ENCODE measurements at places on chromosomes 7 and 10. TPM values are rescaled to one million over a fixed set of nuclear protein-coding genes. Genes with fewer than 3 reads are reported as not detected.

Gene LRIT1
- total RNA-seq, result not detected

Gene EBLN1
- not detected for total RNA-seq

Gene TWIST1
- total RNA-seq, result 8.5 TPM

Gene ZFAND2A
- total RNA-seq, result 24.8 TPM

Gene SPRN
- not detected for total RNA-seq

Gene OR6V1
- total RNA-seq, result not detected

Gene LZTS2
- total RNA-seq, result 95.3 TPM

Gene SFTPA1
- 1.7 TPM for total RNA-seq

Gene CRHR2
- total RNA-seq, result 0.23 TPM

Gene WDR37
- 20.3 TPM for total RNA-seq

Gene PON1
- not detected for total RNA-seq

Gene IQUB
- 0.81 TPM for total RNA-seq

DNA sequence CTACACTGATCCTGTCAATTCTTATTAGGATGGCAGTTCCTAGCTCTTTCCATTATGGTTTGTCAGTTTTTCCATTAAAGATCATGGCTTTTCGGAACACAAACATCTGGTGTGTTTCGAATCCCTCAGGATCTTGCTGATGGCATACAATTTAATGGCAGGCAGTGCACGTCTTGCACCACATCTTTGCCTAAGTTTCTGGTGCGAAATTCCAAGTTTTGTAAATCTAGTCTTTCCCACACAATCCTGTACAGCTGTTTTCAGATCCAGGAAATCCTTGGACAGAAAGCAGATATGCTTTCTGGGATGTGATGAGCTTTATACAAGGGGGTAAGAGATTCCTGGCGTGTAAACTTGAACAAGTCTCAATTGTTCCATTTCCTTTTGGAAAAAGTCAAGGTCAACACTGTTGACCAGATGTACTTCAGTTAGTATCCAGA, 224.3 kb upstream of the PHYHIPL start:
- H3K36me3 ChIP-seq, result no peaks in the 10 kb centered on the region
- H3K27me3 ChIP-seq, result no peaks in the 10 kb centered on the region
- no peak overlapping the region for H3K4me3 ChIP-seq
- DNase-seq, result no peak
- H3K4me1 ChIP-seq, result no peaks in the 10 kb centered on the region

DNA sequence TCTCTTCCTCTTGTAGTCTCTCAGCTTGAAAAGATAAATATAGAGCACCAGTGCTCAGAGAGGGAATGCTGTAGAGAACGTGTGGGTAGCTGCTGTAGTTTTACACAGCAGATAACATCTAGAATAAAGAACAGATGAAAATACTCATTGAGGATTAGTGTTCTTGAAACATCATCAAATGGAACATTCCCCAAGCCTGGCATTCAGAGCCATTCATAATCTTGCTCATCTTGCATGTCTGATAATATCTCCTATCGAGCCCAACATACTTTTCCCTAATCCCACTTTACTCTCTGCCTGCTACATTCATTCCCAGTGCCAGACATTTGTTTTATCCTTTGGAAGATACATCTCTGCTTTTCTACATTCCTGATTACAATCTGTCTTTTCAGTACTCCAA, 35.2 kb downstream of the MCU start:
- DNase-seq, result no peak
- no peaks in the 10 kb centered on the region for H3K27me3 ChIP-seq
- H3K27ac ChIP-seq, result no peak overlapping the region
- no peaks in the 10 kb centered on the region for H3K4me1 ChIP-seq

- no peaks in the 10 kb centered on the region for H3K36me3 ChIP-seq
- H3K4me1 ChIP-seq, result no peaks in the 10 kb centered on the region
- H3K4me3 ChIP-seq, result no peak overlapping the region
- H3K27me3 ChIP-seq, result no peaks in the 10 kb centered on the region
Observed at GRCh38 chr10:77698267-77698931, 60.8 kb upstream of the KCNMA1 start.

GRCh38 chr7:26954951-26955350, 90.6 kb upstream of the SKAP2 start:
- H3K27ac ChIP-seq, result no peak overlapping the region
- no peak for DNase-seq
- H3K36me3 ChIP-seq, result no peaks in the 10 kb centered on the region
- no peak overlapping the region for H3K4me3 ChIP-seq
- peaks cover 2% of the 10 kb centered on the region for H3K27me3 ChIP-seq
- H3K4me1 ChIP-seq, result no peaks in the 10 kb centered on the region

- no peak overlapping the region for H3K27ac ChIP-seq
- no peaks in the 10 kb centered on the region for H3K36me3 ChIP-seq
- no peak overlapping the region for H3K4me3 ChIP-seq
- no peak for DNase-seq
- H3K4me1 ChIP-seq, result peaks cover 2% of the 10 kb centered on the region
Observed at GRCh38 chr7:108421720-108422331, 34.4 kb downstream of the NRCAM start.

GRCh38 chr10:122158362-122158761, 112.7 kb upstream of the BTBD16 start:
- no peaks in the 10 kb centered on the region for H3K36me3 ChIP-seq
- H3K4me1 ChIP-seq, result peaks cover 2% of the 10 kb centered on the region
- no peak for DNase-seq

DNA sequence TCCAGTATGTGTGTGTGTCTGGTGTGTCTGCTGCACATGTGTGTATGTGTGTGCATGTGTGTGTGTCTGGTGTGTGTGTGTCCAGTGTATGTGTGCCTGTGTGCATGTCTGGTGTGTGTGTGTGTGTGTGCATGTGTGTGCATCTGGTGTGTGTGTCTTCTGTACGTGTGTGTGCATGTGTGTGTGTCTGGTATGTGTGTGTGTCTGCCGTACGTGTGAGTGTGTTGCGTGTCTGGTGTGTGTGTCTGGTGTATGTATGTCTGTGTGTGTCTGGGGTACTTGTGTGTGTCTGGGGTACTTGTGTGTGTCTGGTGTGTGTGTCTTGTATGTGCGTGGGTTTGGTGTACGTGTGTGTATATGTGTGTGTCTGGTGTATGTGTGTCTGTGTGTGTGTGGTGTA, 289.1 kb upstream of the SHH start:
- no peak for DNase-seq
- H3K27me3 ChIP-seq, result no peaks in the 10 kb centered on the region
- no peak overlapping the region for H3K27ac ChIP-seq

GRCh38 chr10:98361131-98362025, 53.6 kb downstream of the PYROXD2 start:
- H3K36me3 ChIP-seq, result no peaks in the 10 kb centered on the region
- no peaks in the 10 kb centered on the region for H3K27me3 ChIP-seq
- H3K4me3 ChIP-seq, result no peak overlapping the region
- no peaks in the 10 kb centered on the region for H3K4me1 ChIP-seq

DNA sequence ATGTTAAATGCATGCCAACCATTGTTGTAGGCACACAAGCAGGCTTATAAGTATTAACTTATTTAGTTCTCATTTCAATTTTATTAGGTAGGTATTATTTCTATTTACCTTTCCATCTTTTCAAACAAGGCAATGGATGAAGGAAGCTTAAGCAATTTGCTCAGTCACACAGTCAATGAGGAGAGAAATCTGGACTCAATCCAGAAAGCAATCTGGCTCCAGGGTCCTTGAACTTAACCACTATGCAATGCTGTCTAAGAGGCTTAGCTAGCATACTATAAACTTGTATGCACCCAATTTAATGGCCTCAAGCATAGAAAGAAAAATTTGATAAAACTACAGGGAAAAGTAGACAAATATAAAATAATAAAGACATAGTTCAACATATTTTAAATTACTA, 88.6 kb downstream of the VWDE start:
- H3K36me3 ChIP-seq, result no peaks in the 10 kb centered on the region
- no peak overlapping the region for H3K27ac ChIP-seq
- H3K4me3 ChIP-seq, result no peak overlapping the region
- no peaks in the 10 kb centered on the region for H3K27me3 ChIP-seq

- no peak overlapping the region for H3K4me3 ChIP-seq
- no peaks in the 10 kb centered on the region for H3K4me1 ChIP-seq
- no peaks in the 10 kb centered on the region for H3K27me3 ChIP-seq
Observed at GRCh38 chr7:121331574-121331973, 2.8 kb downstream of the WNT16 start.

DNA sequence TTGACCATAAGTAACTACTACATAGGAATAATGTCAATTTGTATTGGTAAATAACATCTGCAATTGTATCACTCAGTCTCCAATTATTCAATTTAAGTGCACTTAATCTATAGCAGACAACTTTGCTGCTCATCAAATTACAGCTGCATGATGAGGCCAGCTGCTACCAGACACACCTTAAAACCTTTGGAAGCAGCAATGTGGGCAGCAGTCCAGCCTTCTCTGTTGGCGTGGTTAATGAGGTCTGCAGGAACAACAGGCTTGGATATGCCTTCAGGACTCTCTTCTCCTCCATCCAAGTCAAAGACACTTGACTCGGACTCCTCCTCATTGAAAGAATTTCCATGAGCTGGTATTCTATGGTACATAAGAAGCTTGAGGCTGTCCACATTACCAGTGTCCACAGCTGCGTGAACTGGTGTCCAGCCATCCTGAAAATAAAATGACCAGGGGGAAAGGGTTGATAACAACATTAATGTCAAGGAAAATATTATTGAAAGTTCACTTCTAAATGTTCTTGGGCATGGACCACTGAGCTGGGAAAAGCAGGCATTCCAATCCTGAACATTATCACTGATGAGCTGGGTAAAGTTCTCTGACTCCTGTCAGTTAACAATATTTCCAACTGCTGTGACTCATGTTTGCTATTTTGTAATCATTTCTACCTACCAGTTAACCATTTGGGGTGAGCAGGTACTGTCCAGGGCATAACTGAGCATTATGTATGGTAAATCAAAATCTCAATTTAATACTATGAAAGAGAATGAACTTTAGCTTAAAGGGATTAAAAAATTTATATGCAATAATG, 95.7 kb downstream of the CTTNBP2 start:
- no peak overlapping the region for H3K27ac ChIP-seq
- H3K4me3 ChIP-seq, result no peak overlapping the region

- no peaks in the 10 kb centered on the region for H3K27me3 ChIP-seq
- no peak overlapping the region for H3K4me3 ChIP-seq
- DNase-seq, result no peak
- H3K27ac ChIP-seq, result no peak overlapping the region
- peaks cover 4% of the 10 kb centered on the region for H3K4me1 ChIP-seq
Observed at GRCh38 chr10:95818668-95819067, 62.7 kb downstream of the ENTPD1 start.

- no peaks in the 10 kb centered on the region for H3K27me3 ChIP-seq
- no peak overlapping the region for H3K4me3 ChIP-seq
- no peaks in the 10 kb centered on the region for H3K4me1 ChIP-seq
- DNase-seq, result no peak
- H3K27ac ChIP-seq, result no peak overlapping the region
Observed at GRCh38 chr7:142716596-142716995, 32.7 kb upstream of the PRSS1 start.

- H3K36me3 ChIP-seq, result peaks cover 7% of the 10 kb centered on the region
- H3K4me3 ChIP-seq, result no peak overlapping the region
- DNase-seq, result no peak
- H3K27me3 ChIP-seq, result no peaks in the 10 kb centered on the region
- no peaks in the 10 kb centered on the region for H3K4me1 ChIP-seq
Observed at GRCh38 chr7:99362801-99363200, 11.7 kb upstream of the ARPC1B start.

DNA sequence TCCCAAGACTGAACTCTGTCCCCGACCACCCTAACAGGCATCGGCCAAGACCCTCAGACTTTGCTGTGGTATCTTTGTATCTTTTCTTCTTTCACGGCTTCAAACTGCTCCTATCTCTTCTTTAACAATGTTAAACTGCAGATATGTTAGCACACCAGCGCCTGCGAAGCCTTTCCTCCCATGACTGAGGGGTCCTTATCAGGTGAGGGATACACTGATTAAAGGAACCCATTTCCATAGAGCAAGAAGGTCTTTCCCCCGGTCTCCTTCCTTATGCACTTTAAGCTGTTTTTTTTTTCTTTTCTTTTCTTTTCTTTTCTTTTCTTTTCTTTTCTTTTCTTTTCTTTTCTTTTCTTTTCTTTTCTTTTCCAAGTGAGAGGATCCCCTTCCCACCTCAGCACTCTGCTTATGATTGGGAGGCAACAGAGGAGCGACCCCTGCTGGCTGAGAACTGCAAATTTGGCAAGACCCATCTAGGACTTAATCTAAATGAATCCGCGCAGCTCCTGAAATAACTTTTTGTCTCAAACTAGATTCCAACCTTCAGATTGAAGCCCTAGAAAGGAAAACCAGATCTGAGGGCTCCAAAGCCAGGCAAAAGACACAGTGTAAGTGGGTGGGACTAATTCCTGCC, 109.9 kb downstream of the ITGB8 start:
- no peaks in the 10 kb centered on the region for H3K4me1 ChIP-seq
- no peak overlapping the region for H3K4me3 ChIP-seq
- H3K36me3 ChIP-seq, result no peaks in the 10 kb centered on the region
- no peaks in the 10 kb centered on the region for H3K27me3 ChIP-seq
- H3K27ac ChIP-seq, result no peak overlapping the region
- DNase-seq, result no peak

DNA sequence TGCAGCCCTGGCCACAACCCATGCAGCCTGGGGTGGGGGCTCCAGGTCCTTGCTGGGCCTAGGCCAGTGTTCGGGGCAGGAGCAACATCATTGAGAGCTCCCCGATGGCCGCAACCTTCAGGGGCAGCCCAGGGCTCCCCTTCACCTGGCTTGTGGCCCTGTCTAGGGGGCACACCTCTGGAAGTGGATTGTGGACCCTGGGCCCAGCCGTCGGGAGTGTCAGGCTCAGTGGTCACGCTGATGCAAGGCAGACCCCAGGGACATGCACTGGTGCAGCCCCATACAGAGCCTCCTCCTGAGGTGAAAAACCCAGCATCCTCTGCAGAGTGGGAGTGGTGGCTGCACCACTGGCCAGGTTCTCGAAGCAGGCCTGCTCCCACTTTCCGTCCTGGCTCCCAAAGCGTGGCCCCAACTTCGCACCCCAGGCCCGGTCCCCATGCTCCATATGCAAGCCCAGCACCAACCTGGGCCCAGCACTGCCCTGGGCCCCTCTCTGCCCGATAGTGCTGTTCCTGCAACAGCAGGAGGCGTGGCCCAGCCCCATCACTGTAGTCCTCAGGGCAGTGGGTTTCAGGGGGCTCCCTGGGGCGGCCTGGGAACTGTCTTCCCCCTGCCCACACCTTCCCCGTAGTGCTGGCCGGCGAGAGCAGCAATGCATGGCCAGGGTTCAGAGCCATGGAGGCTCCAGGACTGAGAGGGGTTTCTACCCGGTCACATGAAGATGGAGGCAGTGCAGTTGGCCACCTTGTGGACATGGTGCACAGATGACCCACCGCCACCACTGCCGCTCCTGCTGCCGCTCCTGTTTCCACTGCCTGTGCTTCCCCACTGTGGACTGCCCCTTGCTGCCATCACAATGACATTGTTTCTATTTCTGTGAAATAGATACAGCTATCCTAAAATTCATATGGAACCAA, 303.9 kb upstream of the NRG3 start:
- H3K4me1 ChIP-seq, result no peaks in the 10 kb centered on the region
- no peak overlapping the region for H3K27ac ChIP-seq
- H3K4me3 ChIP-seq, result no peak overlapping the region
- H3K36me3 ChIP-seq, result no peaks in the 10 kb centered on the region
- DNase-seq, result no peak
- no peaks in the 10 kb centered on the region for H3K27me3 ChIP-seq

- no peaks in the 10 kb centered on the region for H3K4me1 ChIP-seq
- H3K4me3 ChIP-seq, result no peak overlapping the region
- H3K27ac ChIP-seq, result no peak overlapping the region
- no peaks in the 10 kb centered on the region for H3K27me3 ChIP-seq
- no peaks in the 10 kb centered on the region for H3K36me3 ChIP-seq
Observed at GRCh38 chr7:18037609-18038008, 10.0 kb upstream of the PRPS1L1 start.

GRCh38 chr10:110714356-110714755, 70.2 kb downstream of the RBM20 start:
- H3K36me3 ChIP-seq, result no peaks in the 10 kb centered on the region
- no peak overlapping the region for H3K4me3 ChIP-seq
- no peaks in the 10 kb centered on the region for H3K4me1 ChIP-seq
- DNase-seq, result no peak
- H3K27ac ChIP-seq, result no peak overlapping the region
- H3K27me3 ChIP-seq, result no peaks in the 10 kb centered on the region
